ENCODE measurements at places on chromosomes 11 and 22.
A peak's percentile ranks its signal among the peaks of the same experiment; 100 is the strongest.

- no peak for DNase-seq
Measured at GRCh38 chr11:97201743-97202612, 812.2 kb downstream of the JRKL start.

DNA sequence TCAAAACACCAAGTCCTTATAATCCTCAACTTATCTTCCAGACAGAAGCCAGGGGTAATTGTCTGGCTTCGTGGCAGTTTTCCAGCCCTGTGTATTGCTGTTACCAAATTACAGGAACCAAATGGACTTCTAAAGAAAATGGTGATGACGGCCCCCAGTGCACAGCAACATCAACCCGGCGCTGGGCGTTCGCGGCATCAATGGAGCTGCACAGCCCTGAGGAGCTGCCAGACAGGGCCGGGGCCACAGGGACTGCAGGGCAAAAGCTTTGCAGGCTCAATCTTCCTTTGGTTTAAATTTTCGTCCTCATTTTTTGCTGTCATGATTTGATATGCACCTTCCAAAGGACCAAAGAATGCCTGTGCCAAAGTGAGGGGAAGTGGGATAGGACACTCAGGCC is 292.5 kb downstream of the BRD1 start:
- no peak for DNase-seq

DNA sequence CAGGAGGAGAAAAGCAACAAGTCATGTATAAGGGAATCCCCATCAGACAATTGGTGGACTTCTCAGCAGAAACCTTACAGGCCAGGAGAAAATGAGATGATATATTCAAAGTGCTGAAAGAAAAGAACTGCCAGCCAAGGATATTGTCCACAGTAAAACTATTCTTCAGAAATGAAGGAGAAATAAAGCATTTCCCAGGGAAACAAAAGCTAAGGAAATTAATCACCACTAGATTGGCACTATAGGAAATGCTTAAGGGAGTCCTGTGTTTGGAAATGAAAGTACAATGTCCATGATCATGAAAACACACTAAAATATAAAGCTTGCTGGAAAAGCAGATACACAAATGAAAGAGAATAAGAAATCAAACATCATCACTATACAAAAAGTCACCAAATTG is 282.0 kb downstream of the BLID start:
- DNase-seq = no peak

DNA sequence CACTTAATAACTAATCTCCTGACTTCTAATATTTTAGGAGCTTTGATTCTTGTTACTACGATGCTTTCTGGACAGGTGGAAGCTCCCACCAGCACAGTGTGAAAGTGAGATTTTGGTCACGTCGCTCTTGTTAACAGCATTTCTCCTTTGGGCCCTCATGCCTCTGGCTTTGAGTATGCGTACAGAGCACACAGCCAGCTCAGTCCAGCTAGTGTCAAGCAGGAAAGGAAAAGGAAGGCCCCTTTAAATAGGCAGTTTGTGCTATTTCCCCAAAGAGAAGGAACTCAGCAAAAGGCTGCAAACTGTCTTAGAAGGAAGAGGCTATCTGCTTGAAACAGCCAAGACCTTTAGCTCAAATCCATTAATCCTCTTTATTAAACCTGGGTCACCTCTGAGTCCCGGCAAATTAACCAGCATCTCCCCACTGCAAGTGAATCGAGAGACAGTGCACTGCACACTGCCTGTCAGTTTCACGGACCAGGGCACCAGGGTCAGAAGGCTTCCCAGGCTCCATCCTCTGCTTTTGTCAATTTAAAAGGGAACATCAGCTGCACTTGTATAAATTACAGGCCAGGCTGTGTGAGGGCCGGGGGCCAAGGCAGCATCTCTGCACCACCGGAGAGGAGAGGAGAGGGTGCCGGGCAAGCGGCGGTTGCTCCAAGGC is 34.7 kb downstream of the OPCML start:
- no peak for DNase-seq

- DNase-seq = peak; percentile 3
Measured at GRCh38 chr11:97454988-97455387, 1065.2 kb downstream of the JRKL start.

DNA sequence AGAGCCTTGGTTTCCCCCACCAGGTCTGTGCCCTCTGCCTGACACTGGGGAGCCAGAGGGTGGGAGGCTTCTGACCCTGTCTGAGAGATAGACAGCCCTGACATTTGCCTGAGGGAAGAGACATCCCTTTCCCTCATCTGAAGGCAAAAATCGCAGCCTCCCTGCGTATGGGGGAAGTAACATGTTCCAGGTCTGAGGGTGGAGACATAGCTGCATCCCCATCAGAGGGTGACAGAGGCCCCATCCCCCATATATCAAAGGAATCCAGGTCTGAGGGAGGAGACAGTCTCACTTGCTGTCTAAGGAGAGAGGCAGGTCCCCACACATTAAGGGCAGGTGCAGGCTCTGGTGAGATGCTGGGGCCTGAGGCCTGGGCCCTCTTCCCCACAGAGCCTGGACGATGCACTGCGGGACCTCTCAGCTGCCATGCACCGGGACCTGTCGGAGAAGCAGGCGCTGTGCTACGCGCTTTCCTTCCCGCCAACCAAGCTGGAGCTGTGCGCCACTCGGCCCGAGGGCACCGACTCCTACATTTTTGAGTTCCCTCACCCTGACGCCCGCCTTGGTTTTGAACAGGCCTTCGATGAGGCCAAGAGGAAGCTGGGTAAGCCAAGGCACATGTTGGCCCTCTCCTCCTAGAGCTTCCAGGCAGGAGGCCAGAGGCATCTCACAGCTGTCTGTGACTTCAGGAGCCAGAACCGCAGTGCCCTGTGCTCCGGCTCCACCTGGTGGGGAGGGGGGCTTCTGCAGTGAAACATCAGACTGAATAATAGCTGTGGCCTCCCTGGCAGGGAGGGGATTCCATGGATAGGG is 16.1 kb upstream of the RELT start:
- DNase-seq = no peak

DNA sequence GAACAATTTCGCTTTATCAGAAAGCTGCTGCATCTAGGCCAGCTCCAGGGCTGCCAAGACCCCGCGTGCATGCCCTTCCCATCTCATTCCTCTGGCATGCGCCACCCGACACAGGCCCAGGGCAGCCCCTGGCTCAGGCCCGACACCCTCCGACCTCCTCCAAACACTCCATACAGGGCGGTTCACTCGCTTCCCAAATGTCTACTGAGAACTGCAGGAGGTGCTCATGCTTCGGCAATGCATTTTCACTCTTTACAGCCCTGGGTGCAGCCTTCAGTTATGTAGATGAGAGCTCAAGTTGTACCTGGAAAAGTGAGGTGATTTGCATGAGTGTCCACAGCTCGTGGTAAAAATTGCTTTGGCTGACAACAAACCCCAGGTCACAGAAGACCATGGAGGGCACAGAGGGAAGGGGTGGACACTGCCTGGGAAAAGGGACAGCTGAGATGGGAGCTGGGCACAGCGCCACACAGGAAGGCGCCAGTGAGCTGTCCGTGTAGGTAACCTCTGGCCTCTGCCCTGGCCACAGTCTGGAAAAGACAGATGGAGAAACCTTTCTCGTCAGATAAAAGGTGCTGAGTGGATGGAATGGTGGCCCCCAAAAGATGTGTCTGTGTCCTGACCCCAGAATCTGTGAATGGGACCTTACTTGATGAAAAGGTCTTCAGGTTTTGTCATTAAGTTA is 1351.9 kb downstream of the BRD1 start:
- no peak for DNase-seq

- DNase-seq = no peak
Measured at GRCh38 chr11:8706673-8707432, 24.3 kb downstream of the RPL27A start.

DNA sequence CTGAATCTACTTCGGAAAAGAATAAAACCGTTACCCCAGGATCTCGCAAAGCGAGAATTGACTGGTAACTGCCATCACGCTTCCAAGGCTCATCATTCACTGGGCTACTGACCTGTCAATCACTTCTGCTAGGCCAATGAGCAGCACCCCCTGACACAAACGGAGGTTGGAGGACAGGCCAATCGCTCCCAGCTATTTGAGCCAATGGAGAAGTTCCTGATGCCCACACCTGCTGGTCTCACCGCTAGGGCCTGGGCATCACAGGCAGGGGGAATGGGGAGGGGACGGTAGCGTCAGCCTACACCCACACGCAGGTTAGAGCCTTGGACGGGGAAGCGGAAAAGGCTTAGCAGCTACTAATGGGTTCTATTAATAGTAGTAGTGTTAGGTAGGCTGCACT is 56.7 kb upstream of the CHST1 start:
- DNase-seq = no peak

DNA sequence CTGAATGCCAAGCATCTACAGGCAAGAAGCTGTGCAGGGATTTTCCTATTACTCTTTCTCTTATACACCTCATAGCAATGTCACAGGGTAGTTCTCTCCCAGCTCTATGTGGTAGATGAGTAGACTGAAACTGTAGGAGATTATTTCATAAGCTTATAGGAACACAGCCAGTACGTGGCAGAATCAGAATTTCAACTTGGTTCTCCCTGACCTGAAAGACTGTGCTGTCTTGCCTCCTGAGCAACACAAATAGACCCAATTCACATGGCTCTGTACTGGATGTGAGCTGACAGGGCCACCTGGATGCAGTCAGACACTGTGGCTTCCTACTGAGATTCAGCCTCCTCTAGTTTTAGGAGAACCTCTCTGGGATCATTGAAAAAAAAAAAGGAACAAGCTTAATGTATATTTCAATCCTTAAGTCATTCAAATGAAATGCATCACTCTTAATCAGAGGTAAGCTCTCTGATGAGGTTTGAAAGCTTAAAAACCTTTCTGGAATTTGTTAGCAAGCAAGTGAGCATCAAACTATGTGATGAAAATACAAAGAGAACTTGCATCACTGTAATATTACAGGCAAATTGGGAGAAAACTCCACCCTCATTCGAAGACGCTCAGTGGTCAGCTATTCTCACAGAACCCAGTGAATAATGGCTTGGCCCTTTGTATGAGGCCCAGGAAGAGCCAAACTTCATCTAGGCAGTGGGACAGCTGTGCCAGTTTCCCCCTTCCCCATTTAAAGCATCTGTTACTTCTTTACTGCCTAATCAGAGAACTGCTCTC is 1039.3 kb downstream of the NTM start:
- DNase-seq = no peak

GRCh38 chr11:82864268-82864667 is 36.0 kb downstream of the PRCP start:
- DNase-seq = peak; percentile 32

GRCh38 chr11:74091549-74091948 is 79.3 kb downstream of the C2CD3 start:
- no peak for DNase-seq

DNA sequence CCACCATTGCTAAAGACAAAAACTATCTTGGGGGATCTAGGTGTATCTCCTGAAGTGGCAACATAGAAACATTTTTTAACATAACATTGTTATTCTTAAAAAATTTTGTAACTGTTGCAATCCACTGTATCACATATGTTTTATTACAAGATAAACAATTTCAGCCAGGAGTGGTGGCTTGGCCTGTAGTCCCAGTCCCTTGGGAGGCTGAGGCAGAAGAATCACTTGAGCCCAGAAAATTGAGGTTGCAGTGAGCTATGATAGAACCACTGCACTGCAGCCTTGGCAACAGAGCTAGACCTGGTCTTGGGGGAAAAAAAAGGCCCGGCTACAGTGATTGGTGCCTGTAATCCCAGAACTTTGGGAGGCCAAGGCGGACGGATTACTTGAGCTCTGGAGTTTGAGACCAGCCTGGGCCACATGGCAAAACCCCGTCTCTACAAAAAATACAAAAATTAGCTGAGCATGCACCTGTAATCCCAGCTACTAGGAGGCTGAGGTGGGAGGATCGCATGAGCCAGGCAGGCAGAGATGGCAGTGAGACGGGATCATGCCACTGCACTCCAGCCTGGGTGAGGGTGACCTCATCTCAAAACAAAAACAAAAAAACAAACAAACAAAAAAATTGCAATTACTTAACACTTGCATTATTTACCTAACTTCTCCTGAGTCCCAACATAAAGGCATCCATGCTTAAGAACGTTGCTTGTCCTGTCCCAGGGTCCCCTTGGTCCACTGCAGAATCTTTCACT is 1.5 kb upstream of the DEPDC5 start:
- no peak for DNase-seq

DNA sequence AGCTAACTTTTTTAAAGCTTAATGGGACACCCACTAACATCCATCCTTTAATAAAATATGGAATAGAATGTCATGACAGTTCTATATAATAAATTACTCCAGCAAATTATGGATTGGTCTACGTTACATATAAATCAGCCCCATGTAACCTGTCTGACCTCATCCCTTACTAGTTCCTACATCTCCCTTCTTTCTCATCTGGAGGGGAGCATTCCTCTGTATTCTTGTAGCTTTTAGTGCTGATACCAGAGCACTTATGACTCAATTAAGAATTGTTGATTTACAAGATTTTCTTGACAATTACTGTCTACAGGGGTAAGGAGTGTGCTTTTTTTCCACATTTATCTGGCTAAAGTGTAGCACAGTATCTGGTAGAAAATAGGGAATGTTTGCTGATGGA is 523.7 kb downstream of the FAM181B start:
- no peak for DNase-seq

DNA sequence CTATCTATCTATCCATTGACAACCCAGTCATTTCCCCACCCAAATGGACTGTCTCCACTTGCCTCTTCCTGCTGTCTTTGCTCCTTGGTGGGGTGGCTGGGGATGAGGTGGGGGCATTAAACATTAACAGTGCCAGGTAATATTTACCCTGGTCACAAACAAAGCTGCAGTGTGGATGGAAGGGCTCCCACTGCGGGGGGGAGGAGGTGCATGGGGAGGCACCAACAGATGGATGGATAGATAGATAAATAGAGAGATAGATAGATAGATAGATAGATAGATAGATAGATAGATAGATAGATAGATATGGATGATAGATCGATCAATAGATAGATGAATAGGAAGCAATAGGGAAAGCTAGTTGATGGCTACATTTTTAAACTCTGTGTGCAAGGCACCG is 2.3 kb upstream of the FXYD2 start:
- no peak for DNase-seq

GRCh38 chr11:73429121-73429750 is 53.0 kb downstream of the RELT start:
- no peak for DNase-seq

DNA sequence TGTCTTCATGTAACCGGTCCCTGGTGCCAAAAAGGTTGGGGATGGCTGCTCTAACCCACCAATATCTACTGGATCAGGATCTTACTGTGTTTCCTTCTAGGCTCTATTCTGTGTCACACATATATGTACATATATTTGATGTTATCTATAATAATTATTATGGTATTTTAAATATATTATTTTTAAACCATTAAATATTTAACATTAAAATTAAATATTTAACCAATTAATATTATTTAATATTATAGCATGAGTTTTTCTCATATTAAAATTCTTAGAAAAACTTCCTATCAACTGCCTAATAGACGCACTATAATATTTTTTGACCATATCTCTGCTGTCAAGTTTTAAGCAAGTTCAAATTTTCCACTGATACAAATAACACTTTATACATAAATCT is 196.9 kb upstream of the PLET1 start:
- DNase-seq = no peak
